Right atrium auricular region (tissue), 2 donors: ENCODE measurements at places on chromosomes 13 and 19.
A peak's percentile ranks its signal among the peaks of the same experiment; 100 is the strongest.

- DNase-seq: no peak
Measured at GRCh38 chr13:41587490-41587889, 130.1 kb downstream of the RGCC start.

GRCh38 chr13:49596221-49596620, 10.9 kb upstream of the RCBTB1 start:
- no peak for DNase-seq

- no peak for DNase-seq
Measured at GRCh38 chr13:28463481-28463880, 31.4 kb downstream of the FLT1 start.

- DNase-seq: no peak
Measured at GRCh38 chr19:35153701-35154524, 622 bp upstream of the FXYD5 start.

- DNase-seq: no peak
Measured at GRCh38 chr19:50300051-50300450, 29.1 kb downstream of the KCNC3 start.

- DNase-seq: no peak
Measured at GRCh38 chr13:80860845-80861244, 519.9 kb upstream of the SPRY2 start.

- no peak for DNase-seq
Measured at GRCh38 chr13:108212886-108213285, 2.5 kb downstream of the LIG4 start.

DNA sequence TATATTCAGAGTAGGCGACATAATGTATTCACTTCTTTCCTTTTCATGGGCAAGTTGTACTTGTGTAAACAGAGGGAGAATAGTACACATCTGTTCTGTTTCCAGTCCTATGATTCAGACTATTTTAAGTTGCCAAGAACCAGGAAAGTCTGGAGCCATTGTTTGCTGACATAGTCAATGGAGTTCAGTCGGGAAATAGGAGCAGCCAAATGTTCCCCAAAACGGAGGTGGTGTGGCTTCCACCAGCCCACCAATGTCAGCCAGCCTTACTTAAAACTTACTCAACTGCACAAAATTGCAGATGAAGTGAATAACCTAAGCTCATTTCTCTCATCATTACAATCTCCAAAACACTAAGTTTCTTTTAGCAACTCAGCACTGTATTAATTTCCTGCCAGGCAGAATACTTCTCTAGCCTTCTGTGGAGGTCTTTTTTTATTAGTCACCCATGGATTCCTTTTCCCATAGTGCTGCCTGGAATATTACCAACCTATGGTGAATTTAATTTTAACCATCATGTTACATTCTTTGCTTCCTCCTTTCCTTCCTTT, 22.3 kb upstream of the CSNK1A1L start:
- DNase-seq: peak; percentile 65

DNA sequence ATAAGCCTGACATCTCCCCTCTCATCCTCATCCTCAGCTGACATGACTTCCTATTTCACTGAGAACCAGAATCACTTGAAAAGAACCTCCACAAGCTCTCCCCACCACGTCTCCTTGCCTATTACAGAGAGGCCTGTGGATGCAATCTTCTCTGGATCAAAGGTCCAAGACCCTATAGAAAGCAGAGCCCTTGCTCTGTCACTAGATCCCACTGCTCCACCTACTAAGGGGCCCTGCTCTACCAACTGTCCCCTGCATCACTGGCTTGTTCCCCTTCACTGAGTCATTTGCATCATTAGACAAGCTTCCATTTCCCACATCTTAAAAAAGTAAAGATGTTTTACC, 40.8 kb downstream of the RCBTB2 start:
- DNase-seq: no peak

- no peak for DNase-seq
Measured at GRCh38 chr13:100350601-100351000, 238.0 kb downstream of the GGACT start.

DNA sequence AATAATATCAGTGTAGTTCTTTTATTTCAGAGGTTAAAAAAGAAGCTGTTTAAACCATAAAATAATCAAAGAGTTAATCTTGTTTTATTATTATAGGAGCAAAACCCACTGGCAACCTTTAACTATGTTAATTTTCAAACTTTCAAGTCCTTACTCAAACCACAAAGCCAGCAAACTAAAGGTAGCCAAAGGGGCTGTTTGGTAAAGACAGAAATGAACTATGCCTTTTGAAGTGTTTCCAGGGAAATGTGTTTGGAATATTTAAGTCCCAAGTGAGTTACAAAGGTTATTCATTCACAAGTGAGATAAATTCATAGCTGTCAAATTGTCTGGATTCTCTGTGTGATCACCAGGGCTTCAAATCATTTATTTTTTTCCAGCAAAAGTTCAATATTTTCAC, 264.7 kb downstream of the MZT1 start:
- no peak for DNase-seq

DNA sequence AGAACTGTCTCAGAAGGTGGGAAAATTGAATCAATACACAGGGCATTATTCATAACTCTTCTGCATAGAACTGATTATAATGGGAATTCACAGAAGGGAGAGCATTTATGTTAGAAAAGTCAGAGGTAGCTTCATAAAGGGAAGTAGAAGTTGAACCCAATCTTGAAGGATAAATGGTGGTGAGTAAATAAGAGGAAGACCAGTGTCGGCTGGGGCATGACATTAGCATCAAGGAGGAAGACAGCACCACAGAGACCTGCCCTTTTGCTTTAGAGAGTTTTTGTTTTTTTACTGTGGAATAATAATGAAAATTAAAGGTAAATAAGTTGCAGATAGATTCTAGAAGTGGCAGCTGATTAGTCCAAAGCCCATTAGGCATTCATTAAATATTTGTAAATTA, 21.9 kb downstream of the CDC16 start:
- no peak for DNase-seq

DNA sequence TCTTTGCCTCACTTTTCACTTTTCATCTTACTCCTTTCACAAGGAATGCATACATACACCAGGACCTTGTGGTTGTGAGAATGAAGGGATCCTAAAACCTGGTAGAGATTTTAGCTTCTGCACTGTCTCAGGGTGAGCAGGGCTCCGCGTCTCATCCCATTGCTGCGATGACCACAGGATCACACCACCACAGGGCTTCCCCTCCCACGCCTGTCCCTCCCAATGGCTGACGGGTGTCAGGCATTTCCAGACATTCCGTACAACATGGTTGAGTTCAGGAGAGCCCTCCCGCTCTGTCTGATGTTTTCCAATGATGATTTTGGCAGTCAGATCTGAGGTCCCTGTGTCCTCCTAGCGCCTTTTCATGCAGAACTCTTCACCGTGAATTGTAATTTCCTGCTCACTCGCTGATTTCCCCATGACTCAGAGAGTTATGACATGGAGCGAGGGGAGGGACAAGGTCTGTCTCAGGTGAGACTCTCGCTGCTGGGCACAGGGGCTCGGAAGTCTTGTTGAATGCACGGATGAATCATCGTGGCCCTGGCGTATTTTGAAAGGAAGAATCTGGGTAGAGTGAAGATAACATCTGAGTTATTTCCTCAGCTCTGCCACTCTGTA, 102.8 kb downstream of the TEX29 start:
- DNase-seq: no peak

- no peak for DNase-seq
Measured at GRCh38 chr19:6527893-6528543, 2.8 kb upstream of the TNFSF9 start.

DNA sequence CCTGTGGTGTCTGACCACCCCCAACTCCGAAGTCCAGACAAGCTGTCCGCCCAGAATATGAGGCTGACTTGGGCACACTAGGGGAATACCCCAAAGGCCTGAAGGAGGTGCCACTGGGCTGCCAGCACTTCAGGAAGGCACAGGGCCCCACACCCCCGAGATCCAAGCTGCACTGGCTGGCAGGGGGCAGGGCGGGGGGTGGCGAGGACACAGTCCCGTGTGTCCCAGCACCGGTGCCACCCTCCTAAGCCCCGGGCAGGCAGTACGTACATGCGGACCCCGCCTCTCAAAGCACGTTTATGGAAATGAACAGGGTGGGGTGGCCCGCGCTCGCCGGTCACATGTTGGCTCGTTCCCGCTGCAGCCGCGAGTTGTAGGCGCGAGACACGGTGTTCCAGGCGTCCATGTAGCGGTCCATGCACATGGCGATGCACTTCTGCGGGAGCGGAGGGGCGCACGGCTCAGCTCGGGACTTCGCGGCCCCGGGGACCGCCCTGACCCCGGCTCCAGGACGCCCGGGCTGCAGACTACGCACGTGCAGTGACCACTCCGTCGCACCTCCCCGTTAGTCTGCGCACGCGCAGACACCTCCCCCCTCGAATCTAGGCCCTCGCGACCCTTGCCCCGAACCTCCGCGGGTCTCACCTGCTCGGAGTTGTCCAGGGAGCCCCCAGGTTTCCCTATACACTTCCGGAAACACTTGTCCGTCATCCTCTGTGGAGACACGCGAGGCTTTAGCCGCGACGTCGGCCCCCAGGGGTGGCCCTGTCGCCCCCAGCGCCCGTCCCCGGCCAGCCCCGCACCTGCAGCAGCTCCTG, 566 bp downstream of the TIMM13 start:
- no peak for DNase-seq

DNA sequence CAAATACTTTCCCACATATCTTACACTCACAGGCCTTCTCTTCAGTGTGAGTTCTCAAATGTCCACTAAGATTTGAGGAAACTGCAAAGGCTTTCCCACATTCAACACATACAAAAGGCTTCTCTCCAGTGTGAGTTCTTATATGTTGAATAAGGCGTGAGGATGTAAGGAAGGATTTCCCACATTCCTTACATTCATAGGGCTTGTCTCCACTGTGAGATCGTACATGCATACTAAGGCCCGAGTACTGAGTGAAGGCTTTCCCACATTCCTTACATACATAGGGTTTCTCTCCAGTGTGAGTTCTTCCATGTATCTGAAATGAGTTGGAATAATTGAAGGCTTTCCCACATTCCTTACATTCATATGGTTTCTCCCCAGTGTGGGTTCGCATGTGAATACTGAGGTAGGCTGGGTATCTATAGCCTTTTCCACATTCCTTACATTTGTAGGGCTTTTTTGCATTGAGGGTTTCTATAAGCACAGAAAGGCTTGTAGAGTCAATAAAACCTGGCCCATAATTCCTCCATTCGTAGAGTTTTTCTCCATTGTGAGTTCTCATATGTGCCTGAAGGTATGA, 9.6 kb downstream of the ZNF426 start:
- DNase-seq: no peak

DNA sequence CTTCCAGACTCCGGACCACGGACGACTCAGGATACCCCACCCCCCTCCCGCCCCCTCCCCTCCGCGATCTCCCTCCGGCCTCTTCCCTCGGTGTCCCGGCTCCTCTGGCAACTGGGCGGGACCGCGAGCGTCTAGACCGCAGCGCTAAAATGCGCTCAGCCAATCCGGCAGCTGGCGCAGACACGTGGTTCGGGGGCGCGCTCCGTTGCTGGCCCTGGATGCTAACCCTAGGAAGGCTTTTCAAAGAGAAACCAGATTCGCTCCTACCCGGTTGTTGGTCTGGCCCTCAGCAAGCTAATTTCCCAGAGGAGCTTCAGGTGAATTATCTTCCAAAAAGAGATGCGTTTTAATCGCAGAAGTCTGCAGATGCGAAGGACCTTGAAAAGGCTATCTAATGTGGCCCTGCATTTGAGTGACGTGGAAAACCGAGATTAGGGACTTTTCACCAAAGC, at the start of gene DZIP1:
Gene DZIP1 (minus strand): TSS at position 106 of the 452 bp plus-strand sequence. CDS start 2,677 bp downstream, outside the sequence.
- peak; percentile 84 for DNase-seq

DNA sequence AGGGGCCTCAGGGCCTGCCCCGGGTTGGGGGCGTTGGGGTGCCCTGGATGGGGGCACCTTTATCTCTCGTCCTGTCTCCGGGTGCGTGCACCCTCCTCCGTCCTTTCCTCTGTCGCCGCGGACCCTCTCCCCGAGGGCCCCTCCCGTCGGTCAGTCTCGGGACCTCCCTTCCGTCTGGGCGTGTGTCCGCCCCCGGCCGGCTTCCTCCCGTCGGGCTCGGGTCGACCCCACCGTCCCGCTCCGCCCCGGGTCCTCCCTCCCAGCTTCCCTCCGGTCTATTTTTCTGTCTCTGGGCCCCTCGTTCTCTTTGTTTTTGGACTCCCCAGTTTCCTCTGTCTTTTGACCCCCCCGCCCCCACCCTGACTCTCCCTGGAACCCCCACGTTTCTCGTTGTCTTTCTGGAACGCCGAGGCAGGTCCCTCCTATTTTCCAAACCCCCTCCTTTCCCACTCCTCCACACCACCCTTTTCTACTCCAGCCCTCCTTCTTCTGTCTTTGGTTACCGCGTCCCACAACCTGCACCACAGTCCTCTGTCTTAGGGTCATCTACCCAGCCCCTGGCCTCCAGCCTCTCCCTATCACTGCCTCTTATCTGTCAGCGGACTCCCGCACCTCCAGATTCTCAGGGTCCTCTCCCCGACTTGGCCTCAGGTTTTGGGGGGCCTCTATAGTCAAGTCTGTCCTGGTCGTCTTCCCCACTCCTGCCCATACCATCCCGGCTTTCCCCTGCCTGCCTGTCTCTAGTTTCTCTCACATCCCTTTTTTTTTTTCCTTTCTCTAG, 757 bp downstream of the EGLN2 start:
- no peak for DNase-seq

DNA sequence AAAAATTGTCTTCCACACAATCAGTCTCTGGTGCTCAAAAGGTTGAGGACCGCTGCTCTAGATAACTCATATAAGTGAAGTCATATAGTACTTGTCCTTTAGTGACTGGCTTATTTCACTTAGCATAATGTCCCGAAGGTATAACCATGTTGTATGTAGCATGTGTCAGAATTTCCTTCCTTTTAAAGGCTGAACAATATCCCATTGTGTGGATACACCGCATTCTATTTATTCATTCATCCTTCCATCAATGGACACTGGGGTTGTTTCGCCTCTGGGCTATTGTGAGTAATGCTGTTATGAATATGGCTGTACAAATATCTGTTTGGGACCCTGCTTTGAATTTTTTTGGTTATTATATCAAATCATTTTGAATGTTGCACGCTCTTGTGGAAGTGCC, 4.6 kb upstream of the LYPD5 start:
- no peak for DNase-seq

DNA sequence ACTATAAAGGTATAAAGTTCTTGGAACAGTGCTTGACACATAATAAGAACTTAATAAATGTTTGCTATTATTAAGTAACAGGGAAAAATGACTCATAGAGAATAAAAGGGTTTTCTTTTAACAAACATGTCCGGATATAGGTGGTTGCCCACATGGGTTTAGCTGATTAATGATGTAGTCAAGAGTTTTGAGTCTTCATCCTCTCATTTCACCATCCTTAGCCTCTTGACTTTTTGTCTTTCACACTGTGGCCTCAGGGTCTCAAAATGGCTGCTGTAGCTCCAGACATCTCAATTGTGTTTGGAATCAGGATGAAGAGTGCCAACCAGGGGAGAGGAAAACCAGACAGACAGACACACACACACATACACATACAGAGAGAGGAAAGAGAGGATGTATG, 97.9 kb downstream of the HSPH1 start:
- DNase-seq: no peak

DNA sequence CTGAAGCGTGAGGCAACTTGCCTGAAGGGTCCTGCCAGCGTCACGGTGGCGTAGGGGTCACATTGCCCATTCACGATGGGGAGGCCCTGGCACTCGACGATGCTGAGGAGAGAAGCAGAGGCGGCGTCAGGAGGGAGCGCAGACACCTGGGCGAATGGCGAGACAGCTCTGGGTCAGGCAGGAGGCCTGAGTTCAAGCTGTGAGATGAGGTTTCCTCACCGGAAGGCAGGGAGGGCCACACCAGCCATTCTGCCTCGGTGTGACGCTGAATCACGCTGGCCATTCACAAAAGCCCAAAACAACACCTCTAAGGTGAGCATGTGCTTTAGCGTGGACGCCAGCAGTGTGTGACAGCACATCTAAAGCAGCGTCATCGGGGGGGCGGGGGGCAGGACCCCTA, 54.0 kb upstream of the C13orf46 start:
- no peak for DNase-seq
